Trophoblast cell (in vitro differentiated cells and primary cell): ENCODE measurements at places on chromosomes 2 and 18.
A peak's percentile ranks its signal among the peaks of the same experiment; 100 is the strongest.

DNA sequence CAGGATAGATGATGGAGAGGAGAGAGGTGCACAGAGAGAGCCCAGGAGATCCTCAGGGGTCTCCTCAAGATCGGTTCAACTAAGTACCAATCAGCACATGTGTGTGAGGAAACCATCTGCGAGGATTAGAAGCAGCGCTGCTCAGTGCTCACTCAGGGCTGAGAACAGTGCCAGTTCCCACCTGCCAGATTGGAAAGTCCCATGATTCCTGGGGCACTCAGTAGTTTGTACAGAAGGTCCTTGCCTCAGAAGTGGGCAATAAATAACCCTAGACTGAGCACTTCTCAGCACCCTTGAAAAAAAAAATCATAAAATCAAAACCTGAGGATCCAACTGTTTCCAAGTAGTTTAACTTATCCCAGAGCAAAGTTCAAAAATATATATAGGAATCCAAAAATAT is 53.8 kb downstream of the SEMA4F start:
- no peak for DNase-seq

GRCh38 chr2:176130147-176130956 is 847 bp downstream of the HOXD8 start:
- DNase-seq = no peak

DNA sequence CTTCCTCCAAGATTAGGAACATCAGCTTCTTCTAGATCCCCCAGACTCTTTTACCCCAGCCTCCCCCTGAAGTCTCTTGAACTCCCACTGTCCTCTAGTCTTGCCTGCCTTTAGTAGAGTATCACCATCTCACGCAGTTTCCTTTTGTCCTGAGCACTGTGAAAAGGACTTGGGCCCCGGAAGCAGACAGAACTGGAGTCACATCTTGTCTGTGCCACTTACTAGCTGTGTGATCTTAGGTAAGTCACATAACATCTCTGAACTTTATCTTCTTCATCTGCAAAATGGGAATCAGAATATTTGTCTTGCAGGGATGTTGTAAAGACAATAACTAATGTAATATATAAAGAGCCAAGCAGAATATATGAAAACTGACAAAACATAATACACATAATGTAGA is 8.4 kb upstream of the TRABD2A start:
- DNase-seq = peak; percentile 39

DNA sequence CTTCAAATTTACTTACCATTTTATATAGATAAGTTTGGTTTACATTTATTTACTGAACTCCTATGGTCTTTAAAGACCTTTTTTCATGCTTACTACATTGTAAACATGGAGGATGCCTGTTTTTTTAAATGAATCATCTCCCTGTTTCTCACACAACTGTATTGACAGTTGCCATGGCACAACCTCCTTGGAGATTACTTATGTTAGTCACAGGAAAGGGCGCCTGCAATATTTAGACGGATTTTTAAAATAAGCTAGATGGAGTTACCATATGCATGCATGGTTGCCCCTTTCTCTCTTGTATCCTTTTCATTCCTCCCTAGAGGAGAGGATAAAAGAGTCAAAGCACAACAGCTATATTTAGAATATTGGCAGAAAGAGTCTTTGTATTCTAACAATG is 34.8 kb upstream of the CCDC102B start:
- DNase-seq = no peak

- no peak for DNase-seq
Measured at GRCh38 chr18:69444221-69444620, 43.5 kb downstream of the DOK6 start.

DNA sequence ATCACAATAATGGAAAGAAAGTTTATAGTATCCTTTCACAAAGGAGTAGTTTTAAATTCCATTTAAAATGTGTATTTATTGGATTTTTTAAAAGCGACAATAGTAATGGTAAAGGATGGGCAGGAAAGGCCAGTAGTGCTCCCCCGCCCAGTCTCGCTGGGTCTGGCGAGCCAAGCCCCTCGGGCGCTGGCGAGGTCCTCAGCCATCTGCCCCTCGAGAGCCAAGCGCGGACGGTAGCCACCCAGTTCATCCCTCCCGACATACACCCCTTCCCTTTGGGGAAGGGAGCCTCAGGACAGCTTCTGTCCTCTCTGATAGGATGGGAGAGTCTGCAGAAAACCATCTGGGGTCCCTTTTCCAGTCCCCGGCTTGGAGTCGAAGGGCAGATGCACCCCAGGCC is 45.2 kb downstream of the BOLA3 start:
- no peak for DNase-seq

DNA sequence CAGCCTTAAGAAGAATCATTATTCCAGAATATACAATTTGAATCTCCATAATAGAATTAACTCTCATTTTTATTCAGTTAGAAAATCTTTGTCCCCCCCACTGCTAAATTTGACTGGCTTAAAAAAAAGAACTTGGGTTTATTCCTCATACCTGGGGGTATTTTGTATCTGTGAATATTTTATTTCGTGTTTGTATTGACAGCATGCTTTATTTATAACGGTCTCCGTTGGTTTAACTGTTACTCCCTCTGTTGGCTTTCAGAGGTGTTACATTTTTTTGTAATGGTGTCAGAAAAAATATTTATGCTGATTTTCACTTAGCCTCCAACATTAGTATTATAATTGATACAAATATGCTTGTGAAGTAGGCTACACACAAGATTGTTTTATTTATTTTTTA is 109.1 kb downstream of the HAUS1 start:
- DNase-seq = no peak

DNA sequence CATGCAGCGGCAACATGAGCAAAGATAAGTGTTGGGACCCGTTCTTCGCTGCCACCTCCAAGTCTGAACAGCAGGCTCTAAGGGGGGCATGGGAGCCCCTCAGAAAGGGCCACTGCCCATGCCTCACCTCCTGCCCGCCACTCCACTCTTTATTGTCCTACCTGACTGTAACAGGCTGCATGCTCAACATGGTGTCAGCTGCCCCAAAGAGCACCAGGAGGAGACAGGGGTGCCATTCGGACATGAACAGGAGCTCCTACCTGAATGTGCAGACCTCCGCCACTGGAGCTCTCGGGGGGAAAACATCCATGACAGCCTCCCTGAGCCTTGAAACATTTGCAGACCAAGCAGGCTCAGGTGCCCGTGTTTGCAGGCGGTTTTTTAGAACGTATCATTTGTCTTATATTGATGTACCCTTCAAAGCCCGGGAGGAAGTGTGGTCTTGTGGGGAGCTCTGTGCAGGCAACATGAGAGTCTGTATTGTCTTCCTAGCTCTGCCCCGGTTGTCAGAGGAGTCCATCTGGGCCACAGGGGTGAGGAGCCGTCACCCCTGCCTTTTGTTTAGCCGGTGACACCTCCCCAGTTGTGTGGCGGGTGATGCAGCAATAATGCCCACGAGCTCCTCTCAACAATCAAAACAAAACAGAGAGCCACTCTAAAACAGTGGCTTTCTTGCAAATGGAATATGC is 35.1 kb upstream of the CD8A start:
- no peak for DNase-seq

DNA sequence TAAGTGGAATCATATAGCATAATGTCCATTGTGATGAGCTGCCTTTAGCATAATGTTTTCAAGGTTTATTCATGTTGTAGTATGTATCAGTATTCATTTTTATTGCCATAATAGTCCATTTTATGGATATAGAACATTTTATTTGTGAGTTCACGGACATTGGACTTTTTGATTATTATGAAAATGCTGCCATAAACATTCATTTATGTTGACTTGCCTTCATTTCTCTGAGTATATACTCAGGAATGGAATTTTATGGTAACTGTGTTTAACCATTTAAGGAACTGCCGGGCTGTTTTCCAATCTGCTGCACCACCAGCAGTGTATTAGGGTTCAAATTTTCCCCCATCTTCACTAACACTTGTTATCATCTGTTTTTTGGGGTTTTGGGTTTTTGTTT is 12.2 kb downstream of the CREB1 start:
- no peak for DNase-seq

DNA sequence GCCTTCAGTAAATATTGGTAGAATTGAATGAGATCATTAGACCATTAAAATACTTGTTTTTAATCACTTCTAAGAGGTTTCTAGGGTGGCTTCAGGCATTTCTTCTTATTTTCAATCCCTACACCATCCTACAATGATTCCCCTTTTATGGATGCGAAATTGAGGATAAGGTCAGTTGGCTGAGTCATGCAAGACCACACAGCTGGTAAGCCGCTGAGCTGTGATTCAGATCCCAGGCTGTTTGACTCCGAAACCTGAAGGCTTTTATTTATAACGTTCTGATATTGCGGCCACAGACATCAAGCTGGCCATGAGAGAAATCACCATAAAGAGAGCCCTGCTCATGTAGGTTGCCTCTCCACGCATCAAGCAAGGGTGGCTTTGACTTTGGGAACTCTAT is 133.4 kb downstream of the VAPA start:
- no peak for DNase-seq

DNA sequence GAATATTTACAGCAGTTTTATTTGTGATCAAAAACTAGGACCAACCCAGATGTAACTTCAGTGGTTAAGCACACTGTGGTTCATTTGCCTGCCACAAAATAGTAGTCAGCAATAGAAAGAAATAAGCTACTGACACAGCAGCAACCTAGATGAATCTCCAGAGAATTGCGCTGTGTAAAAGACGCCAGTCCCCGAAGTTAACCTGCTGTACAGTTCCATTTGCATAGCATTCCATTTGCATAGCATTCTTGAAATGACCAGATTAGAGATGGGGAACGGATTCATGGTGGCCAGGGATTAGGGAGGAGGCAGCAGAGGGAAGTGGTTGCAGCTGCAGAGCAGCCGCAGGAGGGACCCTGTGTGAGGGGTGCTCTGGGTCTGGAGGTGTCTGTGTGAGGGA is 39.3 kb upstream of the NFATC1 start:
- peak; percentile 3 for DNase-seq

DNA sequence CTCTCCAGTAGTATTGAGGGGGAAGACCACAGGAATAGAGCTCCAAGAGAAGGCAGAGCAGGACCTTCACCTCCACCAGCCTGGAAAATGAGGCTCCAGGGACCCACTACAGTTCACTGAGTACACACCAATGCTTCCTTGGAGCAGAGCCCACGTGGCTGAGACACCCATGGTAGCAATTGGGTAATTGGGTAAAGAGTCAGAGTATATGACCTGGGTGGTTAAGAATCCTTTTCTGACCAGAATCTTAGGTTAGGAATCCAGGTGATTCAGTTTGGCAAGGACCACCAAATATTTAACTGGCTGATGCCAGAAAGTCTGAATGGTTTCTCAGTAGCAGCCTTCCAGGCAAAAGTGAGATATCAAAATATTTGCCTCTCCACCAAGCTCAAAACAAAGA is 107.7 kb downstream of the MDH1 start:
- no peak for DNase-seq

- no peak for DNase-seq
Measured at GRCh38 chr2:236089271-236090026, 78.7 kb downstream of the GBX2 start.

DNA sequence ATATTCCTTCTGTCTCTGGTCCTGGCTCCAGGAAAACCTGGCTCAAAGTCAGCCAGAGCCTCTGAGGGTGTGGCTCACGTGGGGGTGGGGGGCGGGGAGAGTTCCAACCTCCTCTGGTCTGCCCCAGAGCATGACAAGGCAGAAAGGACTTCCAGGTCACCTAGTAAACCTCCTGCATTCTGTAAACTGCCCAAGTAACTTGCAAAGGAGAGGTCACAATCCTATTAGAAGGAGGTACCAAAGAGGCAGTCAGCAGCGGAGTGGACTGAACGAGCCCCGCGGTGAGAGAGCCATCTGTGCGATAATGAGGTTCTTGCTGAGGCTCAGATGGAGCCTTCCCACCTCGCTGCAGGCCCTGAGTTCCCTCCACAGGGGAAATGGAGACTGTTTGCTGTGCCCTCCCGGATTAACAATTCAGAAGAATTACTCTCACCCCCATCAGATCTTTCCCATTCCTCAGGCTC is 58.9 kb upstream of the GATA6 start:
- DNase-seq = no peak

GRCh38 chr2:58042486-58042970 is 4.1 kb upstream of the VRK2 start:
- DNase-seq = peak; percentile 24

DNA sequence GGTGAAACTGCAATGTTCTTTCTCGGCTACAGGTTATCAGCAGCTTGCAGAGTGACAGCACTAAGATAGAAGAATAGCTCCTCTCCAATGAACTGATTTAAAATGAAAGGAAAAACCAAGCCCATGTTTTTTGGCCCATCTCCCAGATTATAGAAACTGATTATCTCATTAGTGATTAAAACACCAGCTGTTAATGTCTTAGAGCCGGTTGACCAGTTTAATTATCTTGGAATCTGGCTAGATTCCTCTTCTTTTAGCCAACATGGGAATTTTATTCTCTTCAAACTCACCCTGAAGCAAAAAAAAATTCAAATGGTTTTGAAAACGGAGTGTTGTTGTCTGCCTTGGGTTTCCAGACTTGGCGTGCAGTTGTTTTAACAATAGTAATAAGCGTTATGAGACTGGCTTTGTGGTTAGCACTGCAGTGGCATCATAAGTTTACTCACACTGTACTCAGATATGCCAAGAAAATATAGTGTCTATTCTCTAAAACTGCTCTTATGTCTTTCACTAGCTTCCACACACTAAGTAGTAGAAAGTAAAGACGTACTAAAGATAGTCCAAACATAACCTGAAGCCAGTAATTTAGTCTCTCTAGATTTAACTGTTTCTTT is 665.3 kb downstream of the STK39 start:
- DNase-seq = no peak

DNA sequence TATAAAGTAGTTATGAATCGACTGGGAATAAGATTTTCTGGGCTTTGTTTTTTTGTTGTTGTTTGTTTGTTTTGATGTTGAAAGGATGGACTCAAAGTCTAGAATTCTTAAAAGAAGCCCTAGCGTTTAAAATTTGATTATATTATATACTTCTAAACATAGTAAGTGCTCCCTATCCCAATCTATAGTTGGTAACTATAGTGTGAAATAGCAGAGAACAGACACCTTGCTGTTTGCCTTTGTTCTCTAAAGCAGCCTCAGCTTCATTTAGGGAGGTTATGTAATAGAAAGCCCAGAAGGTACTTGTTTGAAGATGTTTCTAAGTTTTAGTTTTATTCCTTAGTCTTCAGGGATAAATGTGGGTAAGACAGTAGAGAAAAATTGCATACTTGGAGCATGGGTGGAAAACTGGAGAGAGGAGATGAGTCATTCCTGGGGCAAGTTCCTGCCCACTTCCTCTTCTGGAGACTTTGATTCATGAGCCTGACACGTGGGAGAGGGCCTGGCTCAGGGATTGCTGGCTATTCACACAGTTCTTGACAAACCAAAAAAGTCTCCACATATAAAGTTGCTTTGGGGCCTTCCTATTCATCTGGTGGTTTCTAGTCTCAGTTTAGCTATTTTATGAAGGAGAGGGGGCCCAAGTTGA is 131.9 kb downstream of the MYO1B start:
- DNase-seq = peak; percentile 33

DNA sequence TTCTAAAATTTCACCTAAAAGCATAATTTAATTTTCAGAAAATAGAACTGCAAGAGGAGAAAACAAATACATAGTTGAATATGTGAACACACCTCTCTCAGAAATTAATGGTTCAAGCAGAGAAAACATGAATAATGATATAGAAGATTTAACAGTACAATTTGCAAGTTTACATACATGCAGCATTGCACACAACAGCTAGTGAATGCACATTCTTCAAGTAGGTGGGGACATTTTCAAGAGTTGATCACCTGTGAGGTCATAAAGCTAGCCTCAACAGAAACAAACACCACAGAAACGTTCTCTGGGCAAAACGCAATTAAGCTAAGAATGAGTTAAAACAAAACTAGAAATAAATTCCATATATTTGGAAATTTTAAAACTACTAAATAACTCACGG is 38.1 kb downstream of the TMEM200C start:
- no peak for DNase-seq

GRCh38 chr18:48600456-48601090 is 61.7 kb downstream of the CTIF start:
- peak; percentile 95 for DNase-seq
